ENCODE measurements at places on chromosomes 7 and 10.

DNA sequence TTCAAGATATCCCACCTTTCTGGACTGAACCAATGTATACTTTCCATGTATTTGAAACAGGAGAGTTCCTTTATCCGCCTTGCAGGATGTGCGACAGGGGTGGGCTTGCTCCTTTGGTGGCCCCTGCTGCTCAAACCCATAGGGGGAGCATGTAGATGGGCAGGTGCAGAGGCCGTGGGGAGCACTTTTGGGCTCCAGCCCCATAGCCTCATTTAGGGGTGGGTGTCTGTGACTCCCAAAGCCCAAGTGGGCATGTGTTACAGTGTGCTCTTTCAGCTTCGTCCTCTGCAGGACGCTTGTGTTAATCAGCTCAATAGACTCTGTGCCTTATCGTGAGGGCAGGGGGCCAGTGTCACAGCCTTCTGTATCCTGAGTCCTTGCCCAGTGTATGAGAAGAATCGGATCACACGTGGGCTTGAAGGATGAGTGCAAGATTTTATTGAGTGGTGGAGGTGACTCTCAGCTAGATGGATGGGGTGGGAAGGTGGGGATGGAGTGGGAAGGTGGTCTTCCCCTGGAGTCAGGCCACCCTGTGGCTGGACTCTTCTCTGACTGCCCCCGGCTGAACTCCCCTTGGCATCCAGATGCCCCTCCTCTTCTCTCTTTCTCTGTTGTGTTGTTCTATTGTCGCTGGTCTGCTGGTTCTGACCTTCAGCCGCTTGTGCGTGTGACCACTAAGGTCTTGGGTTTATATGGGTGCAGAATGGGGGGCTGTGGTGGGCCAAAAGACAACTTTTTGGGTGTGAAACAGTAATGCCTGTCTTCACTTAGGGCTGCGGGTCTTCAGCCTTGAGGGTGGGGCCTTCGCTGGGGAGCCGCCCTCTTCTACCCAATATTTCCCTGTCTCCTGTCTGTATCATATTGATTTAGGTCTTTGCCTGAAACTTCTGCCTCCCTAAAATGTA, 262.2 kb downstream of the GLRX3 start:
- no peak overlapping the region for H3K27ac ChIP-seq
- peaks cover 4% of the 10 kb centered on the region for H3K27me3 ChIP-seq
- no peaks in the 10 kb centered on the region for H3K4me1 ChIP-seq
- DNase-seq = no peak
- no peaks in the 10 kb centered on the region for H3K36me3 ChIP-seq

DNA sequence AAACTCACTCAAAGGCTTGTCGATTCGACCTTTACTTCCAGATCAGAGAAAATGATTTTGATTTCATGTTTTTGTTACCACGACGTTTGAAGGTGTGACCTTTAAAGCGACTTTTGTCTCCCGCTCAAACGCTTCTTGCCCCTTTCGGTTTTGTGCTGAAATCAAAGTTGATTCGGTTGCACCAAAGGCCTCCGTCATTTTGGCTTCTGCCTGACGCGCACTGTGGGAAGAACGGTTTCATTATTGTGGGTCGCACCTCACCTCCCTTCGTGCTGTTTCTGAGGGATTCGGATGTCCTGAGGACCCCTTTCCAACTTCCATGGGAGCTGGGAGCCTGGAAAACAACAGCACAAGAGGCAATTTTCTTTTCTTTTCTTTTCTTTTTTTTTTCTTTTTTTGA, 176.9 kb downstream of the DNAJB6 start:
- peaks cover 20% of the 10 kb centered on the region for H3K27me3 ChIP-seq
- no peak for DNase-seq
- H3K4me1 ChIP-seq = no peaks in the 10 kb centered on the region
- no peak overlapping the region for H3K4me3 ChIP-seq

DNA sequence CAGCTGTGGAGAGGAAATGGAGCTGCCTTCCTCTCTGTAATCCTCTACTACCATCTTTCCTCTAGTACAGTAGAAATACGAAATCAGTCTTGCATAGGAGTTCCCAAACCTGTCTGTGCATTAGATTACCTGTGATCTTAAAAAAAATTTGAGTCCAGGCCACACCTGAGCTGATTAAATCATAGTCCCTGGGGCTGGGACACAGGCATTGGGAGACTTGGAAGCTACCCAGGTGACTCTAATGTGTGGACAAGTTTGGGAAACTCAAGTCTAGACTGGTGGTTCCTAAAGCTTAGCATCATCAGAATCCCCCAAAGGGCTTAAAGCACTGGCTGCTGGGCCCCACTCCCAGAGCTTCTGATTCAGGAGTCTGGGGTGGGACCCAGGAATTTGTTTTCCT, 152.7 kb upstream of the GLI3 start:
- H3K4me1 ChIP-seq = no peaks in the 10 kb centered on the region
- no peaks in the 10 kb centered on the region for H3K36me3 ChIP-seq
- H3K4me3 ChIP-seq = no peak overlapping the region
- peaks cover 9% of the 10 kb centered on the region for H3K27me3 ChIP-seq
- no peak for DNase-seq

DNA sequence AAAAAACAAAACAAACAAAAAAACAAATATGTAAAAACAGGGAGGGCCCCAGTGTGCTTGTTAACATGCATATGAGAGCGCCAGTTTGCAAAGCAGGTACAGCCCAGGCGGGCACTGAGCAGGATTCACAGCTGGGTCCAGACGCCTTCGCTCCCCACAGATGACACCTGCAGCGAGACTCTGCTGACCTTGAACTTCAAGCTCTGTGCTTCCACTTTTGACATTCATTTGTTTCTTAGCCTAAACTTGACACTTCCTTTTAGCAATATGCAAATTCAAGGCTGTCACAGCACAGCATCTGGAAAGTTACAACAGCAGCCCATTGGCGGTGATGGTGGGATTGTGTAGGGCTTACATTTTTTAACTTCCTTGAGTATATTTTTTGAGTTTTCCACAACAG, 88.8 kb upstream of the TNS3 start:
- peaks cover 40% of the 10 kb centered on the region for H3K4me1 ChIP-seq
- peaks cover 4% of the 10 kb centered on the region for H3K27me3 ChIP-seq
- no peak overlapping the region for H3K4me3 ChIP-seq

GRCh38 chr10:89805599-89806013, 104.2 kb downstream of the KIF20B start:
- no peaks in the 10 kb centered on the region for H3K36me3 ChIP-seq
- no peaks in the 10 kb centered on the region for H3K4me1 ChIP-seq
- no peak for DNase-seq
- H3K27me3 ChIP-seq = peaks cover 6% of the 10 kb centered on the region
- no peak overlapping the region for H3K4me3 ChIP-seq
- no peak overlapping the region for H3K27ac ChIP-seq

DNA sequence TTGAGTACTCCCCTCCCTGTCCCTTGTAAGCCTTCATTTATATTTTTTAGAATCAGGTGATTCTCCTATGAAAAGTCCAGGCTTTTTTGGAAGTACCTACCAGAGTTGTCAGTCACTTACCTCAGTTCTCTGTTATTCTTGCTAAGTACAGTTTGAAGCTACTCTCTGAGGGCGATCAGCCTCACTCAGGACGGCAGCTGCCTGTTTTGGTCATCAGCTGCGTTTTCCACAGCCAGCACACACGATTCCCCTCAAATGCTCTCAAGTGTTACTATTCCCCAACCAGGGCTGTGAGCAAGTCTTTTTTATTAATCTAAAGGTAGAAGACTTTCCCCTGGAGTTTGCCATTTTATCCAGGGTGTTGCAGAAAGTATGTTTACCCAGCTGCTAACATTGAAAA, 328.6 kb downstream of the SUGCT start:
- H3K27me3 ChIP-seq = no peaks in the 10 kb centered on the region
- no peak for DNase-seq
- no peak overlapping the region for H3K4me3 ChIP-seq
- no peaks in the 10 kb centered on the region for H3K36me3 ChIP-seq

- no peak for DNase-seq
- no peak overlapping the region for H3K4me3 ChIP-seq
- peaks cover 10% of the 10 kb centered on the region for H3K4me1 ChIP-seq
- H3K27ac ChIP-seq = no peak overlapping the region
- no peaks in the 10 kb centered on the region for H3K36me3 ChIP-seq
Observed at GRCh38 chr7:31096877-31097258, 44.8 kb downstream of the ADCYAP1R1 start.
